Stimulated activated CD4-positive, alpha-beta T cell treated with anti-CD3 and anti-CD28 coated beads, TNF-alpha, amount 100 ng/mL, for 1 hour (primary cell): ENCODE measurements at places on chromosomes 7 and 10.

- DNase-seq, result no peak
These were observed 52.1 kb downstream of the ADD3 start for GRCh38 chr10:110059925-110060324.

- DNase-seq, result no peak
These were observed 486.4 kb upstream of the FOXK1 start for GRCh38 chr7:4195660-4196059.

DNA sequence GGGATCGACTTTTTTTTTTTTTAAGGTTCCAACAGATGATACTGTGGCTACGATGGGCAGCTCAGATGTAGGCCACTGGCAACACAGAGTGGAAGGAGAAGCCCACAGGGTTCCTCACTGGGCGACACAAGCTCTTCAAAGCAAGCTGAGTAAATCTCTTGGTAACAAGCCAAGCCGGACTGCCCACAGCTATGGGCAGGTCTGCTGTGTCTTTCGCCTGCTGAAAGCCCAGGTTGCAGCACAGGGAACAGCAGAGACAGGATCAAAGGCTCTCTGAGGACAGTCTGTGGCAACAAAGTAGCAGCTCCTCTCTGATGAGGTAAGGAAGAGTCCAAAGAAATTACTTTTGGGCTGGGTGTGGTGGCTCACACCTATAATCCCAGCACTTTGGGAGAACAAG, 83.6 kb downstream of the KCNMA1 start:
- no peak for DNase-seq

GRCh38 chr7:156650042-156650441, 9.5 kb downstream of the RNF32 start:
- DNase-seq, result no peak

DNA sequence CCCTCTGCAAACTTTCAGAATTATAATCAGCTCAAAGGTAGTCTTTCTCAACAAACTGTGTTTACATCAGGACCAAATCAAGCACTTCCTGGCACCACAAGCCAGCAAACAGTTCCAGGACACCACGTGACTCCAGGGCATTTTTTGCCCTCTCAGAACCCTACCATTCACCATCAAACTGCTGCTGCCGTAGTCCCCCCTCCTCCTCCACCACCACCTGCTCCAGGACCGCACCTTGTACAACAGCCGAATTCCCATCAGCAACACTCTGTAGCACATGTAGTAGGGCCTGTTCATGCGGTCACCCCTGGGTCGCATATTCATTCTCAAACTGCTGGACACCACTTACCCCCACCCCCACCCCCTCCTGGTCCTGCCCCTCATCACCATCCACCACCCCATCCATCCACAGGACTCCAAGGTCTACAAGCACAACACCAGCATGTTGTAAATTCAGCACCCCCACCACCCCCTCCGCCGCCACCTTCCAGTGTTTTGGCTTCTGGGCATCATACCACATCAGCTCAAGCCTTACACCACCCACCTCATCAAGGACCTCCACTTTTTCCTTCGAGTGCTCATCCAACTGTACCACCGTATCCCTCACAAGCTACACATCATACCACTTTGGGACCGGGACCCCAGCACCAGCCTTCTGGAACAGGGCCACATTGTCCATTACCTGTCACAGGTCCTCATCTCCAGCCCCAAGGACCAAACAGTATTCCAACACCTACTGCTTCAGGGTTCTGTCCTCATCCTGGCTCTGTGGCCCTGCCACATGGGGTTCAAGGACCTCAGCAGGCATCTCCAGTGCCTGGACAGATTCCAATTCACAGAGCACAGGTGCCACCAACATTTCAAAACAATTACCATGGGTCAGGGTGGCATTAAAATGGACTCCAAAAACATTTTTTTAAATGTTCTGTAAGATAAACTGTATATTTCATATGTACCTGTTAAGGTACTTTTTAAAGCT, 98.7 kb downstream of the KMT2E start:
- no peak for DNase-seq

- DNase-seq, result no peak
These were observed 33.2 kb downstream of the STK32C start for GRCh38 chr10:132274581-132274980.

- DNase-seq, result no peak
These were observed 2.8 kb upstream of the PPP1R3C start for GRCh38 chr10:91635401-91636400.

GRCh38 chr7:101625031-101625791, 3.9 kb downstream of the MYL10 start:
- no peak for DNase-seq

GRCh38 chr7:22402250-22402649, 45.3 kb upstream of the RAPGEF5 start:
- no peak for DNase-seq

- DNase-seq, result no peak
These were observed 7.8 kb downstream of the COG5 start for GRCh38 chr7:107555893-107556292.

DNA sequence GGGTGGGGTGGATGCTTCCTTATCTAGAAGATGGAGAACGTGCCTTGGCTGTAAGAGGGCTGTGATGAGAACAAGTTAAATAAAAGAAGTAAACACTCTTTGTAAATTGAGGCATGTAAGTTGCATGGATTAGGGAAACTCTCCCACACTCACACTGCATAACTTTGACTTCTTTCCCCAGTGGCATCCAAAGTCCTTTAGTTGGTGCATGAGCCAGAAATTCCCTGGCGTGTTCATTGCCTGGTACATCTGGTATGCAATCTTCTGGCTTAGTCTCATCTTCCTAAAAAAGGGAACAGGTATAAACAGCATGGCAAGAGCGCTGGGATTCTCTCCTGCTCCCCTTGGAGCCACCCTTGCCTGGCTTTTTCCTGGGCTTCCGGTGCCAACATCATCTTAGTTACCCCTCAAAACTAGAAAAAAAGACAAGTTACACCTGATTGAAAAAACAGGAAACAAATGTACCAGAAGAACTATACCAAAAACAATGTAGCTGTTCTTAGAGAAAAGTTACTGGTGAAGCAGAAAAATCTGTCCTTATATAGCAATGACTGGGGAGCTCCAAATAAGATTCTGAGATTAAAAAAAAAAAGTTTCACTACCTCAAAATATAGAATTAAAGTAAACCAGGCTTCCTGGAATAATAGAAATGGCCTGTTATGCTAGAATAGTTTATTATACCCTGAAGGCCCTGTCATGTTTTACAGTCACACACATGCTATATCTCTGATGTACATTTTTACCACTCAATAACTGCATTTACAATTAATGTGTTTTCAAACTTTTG, 9.9 kb downstream of the RP9 start:
- no peak for DNase-seq

DNA sequence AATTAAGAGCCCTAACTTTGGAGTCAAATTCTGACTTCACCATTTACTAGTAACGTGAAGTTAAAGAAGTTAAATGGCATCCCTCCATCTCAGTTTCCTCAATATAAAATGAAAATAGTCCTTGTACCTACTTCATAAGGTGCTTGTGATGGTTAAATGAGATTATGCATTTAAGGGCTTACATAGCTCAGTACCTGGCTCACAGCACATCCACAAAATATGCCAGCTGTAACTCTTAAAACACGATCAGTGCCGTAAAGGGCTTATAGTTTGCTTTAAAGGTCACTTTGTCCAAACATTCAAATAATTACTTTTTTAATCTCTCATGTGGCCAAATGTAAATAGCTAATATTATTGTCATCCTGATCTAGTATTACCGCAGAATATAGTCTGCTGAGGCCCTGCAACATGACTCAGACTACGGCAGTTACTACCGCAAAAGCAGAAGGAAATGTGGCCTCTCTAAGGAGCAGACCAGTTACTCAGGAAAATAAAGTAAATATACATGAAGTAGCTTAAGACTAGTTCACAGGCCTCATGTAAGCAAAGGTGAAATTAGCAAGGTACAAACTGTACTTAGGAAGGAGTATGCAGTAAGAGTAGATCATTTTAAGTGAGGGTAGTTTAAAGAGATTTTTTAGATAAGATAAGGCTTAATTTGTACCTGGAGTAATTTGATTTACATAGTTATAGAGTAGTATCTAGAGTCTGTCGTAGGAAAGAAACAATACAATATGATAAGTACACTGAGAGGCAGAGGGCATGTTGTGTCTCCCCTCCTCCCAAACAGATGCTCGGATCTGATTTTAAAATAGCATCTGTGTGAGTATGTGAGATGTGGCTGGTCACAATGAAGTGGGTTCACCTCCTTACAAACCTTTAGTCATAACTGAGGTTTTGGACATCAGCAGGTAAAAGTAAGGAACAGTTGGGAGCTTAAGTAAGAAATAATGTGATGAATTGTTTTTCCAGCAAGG, 13.1 kb downstream of the CASP2 start:
- DNase-seq, result no peak

DNA sequence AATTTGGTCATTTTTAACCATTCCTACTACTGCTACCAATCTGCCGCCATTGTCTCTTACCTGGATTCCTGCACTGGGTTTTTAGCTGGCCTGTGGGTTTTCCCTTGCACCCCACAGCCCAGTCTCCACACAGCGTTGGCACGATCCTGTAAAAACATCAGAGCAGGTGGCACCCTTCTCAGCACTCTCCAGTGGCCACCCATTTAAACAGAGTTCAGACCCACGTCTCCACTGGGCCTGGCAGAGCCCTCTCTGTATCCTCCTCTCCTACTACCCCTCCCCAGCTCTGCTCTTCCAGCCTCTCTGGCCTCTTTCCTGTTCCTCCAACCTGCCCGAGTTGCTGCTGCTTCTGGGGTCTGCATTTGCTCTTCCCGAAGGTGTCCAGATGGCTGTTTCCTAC, 259.4 kb downstream of the SDK1 start:
- DNase-seq, result no peak

DNA sequence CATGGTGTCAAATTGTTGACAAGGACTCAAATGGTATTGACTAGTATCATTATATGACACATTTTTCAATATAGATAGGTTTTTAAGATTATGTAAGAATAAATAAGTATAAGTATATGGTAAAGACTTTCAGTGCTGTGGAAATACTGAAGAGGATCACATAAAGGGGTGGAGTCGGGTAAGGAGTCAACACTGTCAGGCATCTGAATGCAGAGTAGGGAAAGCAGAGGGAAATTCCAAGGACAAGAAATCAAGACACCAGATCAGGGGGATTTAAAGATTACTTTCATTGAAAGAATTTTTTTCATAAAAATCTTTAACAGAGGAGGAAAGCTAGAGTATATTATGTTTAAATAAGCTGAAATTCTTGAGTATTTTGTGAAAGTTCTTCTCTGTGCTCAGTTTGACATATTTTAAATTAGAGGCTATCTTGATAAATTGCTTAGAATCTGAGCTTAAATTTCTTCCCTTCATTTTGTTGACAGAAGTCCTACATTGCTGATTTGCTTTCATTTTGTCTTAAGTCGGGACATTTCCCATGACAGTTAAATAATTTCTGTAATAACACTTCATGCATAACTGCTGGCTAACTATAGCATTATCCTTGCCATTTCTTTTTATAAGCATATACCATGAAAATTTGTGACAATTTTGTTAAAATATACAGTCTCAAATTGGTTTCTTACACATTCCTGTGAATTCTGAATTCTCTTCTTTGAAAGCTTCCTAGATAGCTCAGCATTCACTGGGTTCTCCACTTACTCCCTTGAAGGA, 244.3 kb downstream of the PRKG1 start:
- no peak for DNase-seq

- no peak for DNase-seq
These were observed 122.4 kb downstream of the MAPK8 start for GRCh38 chr10:48428896-48429295.

DNA sequence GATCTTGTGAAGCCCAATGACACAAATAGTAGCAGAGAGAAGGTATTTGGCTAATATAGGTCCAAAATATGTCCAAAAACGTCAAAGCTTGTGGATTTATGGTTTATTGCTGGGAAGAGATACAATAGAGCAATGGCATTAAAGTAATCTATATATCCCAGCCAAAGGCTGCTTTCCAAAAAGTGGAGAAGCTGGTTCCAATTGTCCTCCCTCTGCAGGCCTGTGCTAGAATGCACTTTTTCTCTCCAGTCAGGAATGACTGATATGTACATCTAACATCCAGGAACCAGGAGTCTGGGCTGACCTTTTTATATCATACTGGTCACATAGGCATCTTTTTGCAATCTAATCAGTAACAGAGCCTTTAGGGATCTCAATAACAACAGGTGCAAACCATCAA, 167.1 kb upstream of the FAM3C start:
- DNase-seq, result no peak
